ENCODE measurements at places on chromosomes 1 and 21.

GRCh38 chr1:212475151-212475550 is 42.4 kb downstream of the NENF start:
- no peak for DNase-seq

DNA sequence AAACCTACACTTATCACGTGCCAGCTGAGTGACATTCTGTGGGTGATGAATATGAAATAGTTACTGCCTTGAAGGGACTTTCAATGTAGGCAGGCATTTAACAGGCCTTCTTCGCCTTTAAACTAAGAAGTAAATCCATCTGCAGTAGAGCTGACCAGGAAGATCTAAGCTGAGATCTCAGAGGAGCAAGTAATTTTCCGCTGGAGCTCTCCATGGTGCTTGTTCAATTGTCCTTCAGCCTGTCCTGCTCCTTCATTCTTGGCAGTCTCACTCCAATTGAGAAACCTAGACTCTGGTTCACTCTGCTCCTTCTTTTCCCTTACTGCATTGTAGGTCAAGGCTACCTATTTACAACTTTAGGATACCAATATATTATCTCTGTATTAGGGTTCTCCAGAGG is 183.5 kb downstream of the HMCN1 start:
- no peak for DNase-seq

DNA sequence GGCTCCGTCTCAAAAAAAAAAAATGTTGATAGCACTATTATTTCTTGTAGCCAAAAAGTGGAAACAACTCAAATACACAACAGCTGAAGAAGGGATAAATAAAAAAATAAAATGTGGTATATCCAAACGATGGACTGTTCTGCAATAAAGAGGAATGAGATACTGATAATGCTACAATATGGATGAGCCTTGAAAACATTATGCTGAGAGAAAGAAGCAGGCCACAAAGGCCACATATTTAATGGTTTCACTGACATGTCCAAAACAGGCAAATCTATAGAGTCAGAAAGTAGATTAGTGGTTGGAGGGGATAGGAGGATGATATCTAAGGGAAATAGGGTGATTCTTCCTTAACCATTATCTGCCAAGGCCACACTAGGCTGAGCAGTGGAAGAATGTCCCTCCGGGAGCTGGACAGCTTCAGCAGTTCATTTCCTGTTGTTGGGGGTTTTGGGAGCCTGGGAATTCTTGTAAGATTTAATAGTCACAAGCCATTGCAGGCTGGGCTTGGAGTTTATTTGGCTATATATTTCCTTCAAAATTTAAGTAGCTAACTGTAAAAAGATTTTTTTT is 53.5 kb downstream of the ST3GAL3 start:
- no peak for DNase-seq

DNA sequence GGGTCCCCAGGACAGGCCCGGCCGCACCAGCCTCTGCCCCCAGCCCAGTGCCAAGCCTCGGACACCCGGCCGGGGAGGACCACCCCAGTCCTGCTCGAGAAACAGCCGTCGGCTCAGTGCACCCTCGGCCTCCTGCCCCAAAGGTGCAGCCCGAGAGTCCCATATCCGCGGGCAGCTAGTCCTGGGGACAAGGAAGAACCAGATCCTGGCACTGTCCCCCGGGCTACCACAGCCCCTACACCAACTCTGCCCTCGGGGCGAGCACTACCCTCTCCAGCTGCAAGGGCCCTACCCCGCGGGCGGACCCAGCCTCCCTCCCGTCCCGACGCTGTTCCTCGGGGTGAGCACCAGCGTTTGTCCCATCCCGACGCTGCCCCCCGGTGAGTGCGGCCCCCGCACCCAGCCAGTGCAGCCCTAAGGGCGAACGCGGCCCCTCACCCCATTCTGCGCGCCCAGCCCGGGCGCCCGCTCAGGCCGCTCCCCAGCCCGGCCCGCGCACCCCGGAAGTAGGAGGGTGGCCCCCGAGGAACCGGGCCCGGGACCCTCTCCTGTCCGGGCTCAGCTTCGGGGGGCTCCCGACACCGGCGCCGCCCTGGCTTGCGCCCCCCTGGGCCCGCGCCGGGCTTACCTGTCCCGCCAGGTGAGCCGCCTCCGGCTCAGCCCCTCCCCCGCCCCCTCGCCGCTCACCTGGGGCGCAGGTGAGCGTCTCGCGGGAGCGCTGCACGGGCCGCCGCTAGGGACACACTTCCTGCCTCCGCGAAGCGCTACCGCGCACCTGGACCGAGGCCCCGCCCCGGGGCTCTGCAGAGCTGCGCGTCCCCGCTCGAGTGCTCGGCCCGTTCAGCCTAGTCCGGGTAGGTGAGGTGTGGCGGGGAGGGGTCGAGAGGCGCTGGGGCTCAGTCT is at the start of gene KDF1:
KDF1 (minus strand) TSS at position 747 of the 903 bp plus-strand sequence. CDS start 8,088 bp downstream, outside the sequence.
- peak; percentile 5 for DNase-seq

DNA sequence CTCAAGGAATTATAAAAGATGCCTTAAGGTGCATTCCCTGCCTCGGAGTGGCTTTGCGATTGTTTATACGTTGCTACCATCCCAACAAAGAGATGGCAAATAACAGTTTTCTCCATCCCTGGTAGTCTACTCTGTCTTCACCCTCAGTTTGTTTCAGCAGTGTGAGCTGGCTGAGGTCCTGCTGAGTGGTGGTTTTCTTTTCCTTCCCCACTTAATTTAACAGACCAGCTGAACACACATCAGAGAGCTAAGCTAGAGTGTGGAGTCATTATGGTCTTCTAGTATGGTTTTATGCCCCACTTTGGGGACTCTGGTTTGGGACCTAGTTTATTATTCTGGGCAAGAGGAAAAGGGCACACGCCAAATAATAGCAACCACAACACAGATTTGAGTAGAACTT is 2.2 kb downstream of the PIGV start:
- no peak for DNase-seq

- DNase-seq: no peak
Observed at GRCh38 chr1:20385630-20386029, 95.0 kb downstream of the VWA5B1 start.
